Panc1 (cell line): ENCODE measurements at places on chromosomes 5 and 9. TPM values are rescaled to one million over a fixed set of nuclear protein-coding genes. Genes with fewer than 3 reads are reported as not detected.

The WDR31 gene
- total RNA-seq = 0.80 TPM

The SLC25A2 gene
- total RNA-seq = 0.28 TPM

The IER5L gene
- 44.6 TPM for total RNA-seq

The WDR38 gene
- total RNA-seq = not detected

The SPATA9 gene
- 0.15 TPM for total RNA-seq

The OGN gene
- total RNA-seq = 0.08 TPM

The TRIM14 gene
- 9.7 TPM for total RNA-seq

The TLR4 gene
- total RNA-seq = 0.33 TPM

The TAS2R1 gene
- not detected for total RNA-seq

The PLAC8L1 gene
- total RNA-seq = 0.49 TPM

The PCA3 gene
- not detected for total RNA-seq

The FOXD4L4 gene
- 0.10 TPM for total RNA-seq

The CCDC152 gene
- not detected for total RNA-seq

The PCDHGC4 gene
- total RNA-seq = 0.57 TPM

The SLC4A9 gene
- not detected for total RNA-seq

The TMEM252 gene
- total RNA-seq = not detected

The SLIT3 gene
- total RNA-seq = 26.4 TPM

The ASS1 gene
- total RNA-seq = 26.2 TPM

The CD180 gene
- total RNA-seq = not detected

The MYMK gene
- total RNA-seq = not detected

The ACER2 gene
- total RNA-seq = 1.3 TPM

The SLC6A3 gene
- 0.05 TPM for total RNA-seq

The RBM18 gene
- total RNA-seq = 19.2 TPM

The SHISAL2B gene
- total RNA-seq = not detected

The CFAP77 gene
- total RNA-seq = not detected

The AGTPBP1 gene
- total RNA-seq = 11.6 TPM

The TTLL11 gene
- total RNA-seq = 1.1 TPM

The EDIL3 gene
- 17.6 TPM for total RNA-seq

The FRRS1L gene
- 2.3 TPM for total RNA-seq

The BHMT2 gene
- not detected for total RNA-seq

The UNC13B gene
- 35.2 TPM for total RNA-seq

The P4HA2 gene
- total RNA-seq = 25.1 TPM

The EIF4E1B gene
- total RNA-seq = not detected

The GADD45G gene
- total RNA-seq = 1.2 TPM

The RASEF gene
- total RNA-seq = 2.9 TPM

The KIF12 gene
- 0.87 TPM for total RNA-seq

The TMC1 gene
- total RNA-seq = 0.36 TPM

The LRRC19 gene
- not detected for total RNA-seq

The N4BP3 gene
- total RNA-seq = 2.3 TPM

The C5orf58 gene
- 0.15 TPM for total RNA-seq

The SLC25A51 gene
- 23.4 TPM for total RNA-seq

The FOXD4L3 gene
- total RNA-seq = not detected

The TPPP gene
- 0.98 TPM for total RNA-seq

The CFAP157 gene
- not detected for total RNA-seq
